ENCODE measurements at places on chromosomes 16 and 17.

- DNase-seq = no peak
These were observed 10.9 kb downstream of the DLX4 start for GRCh38 chr17:49979748-49980479.

GRCh38 chr16:65118871-65119270 is 3.0 kb downstream of the CDH11 start:
- no peak for DNase-seq

GRCh38 chr16:75152635-75153034 is 4.3 kb downstream of the ZFP1 start:
- no peak for DNase-seq

DNA sequence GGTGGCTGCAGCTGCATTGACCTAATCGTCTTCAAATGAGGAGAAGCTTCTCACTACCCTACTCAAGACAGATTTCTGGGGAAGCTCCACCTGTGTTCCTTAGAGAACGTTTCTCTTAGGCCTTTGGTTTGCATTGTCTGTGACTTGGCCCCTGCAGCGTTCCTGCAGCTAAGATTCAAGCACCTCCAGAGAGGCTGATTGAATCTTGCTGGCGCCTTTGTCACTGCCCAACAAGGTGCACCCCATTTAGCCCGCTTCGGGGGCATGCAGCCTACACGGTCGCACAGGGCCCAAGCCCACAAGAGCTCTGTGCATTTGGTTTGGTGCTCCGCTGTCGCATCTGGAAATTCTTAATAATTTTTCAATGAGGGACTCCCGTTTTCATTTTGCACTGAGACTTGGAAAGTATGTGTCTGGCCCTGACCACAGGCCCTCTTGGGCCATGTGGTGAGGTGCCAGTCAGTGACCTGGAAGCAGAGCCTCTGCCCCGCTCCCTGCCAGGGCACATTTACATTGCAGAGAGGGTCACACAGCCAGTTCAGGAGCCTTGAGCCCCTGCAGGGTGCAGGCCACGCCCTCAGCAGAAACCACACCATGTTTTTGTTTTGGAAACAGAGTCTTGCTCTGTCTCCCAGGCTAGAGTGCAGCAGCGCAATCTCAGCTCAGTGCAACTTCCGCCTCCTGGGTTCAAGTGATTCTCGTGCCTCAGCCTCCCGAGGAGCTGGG is 51.1 kb upstream of the CACNG5 start:
- DNase-seq = no peak

DNA sequence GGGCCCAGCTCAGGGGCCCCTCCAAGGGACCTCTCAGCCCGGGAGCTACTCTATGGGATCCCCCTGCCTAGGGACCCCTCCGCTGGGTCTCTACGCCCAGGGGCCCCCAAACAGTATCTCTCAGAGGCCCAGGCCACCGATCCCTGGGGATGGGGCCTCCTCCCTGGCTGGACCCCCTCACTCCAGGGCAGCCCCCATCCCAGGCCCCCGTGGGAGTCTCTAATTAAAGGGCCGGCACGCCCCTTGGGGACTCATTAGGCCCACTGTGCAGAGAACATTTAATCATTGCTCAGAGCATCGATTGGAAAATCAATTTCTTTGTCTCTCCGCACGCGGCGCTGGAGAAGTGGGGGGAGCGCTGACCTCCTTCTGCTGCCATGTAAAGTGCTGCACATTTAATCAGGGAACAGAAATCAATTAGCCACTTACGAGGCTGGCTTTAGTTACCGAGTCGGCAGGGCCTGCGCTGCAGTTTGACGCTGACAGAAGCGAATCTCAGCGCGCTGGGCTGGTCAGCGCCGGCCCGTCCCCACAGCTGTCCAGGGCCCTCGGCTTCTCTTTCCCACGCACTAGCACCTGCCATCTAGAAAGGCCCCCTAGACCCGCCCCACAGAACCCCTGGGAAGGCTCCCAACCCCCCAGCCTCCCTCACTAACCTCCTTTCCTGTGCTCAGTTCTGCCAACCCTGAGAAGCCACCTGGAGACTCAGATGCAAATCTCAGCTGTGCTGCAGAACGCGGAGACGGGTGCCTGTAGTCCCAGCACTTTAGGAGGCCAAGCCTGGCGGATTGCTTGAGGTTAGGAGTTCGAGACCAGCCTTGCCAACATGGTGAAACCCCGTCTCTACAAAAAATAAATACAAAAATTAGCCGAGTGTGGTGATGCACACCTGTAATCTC is 20.2 kb upstream of the C1QL1 start:
- DNase-seq = no peak

DNA sequence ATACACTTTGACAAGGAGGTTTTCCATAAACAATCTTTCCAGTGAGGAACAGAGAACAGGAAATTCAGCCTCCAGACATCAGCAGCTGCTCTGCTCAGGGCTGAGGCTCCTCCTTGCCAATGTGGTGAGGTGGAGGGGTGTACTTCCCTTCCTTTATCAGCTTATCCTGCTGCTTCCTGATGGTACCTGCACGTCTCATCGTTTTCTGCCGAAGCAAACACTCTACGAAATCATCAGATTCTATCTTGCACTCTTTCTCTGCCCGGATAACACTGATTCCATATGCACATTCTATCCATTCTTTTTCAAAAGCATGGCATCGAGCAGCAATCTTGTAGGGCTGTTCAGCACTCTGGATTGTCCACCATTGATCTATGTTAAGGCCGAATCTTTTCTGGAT is 15.4 kb upstream of the SEZ6 start:
- DNase-seq = no peak

DNA sequence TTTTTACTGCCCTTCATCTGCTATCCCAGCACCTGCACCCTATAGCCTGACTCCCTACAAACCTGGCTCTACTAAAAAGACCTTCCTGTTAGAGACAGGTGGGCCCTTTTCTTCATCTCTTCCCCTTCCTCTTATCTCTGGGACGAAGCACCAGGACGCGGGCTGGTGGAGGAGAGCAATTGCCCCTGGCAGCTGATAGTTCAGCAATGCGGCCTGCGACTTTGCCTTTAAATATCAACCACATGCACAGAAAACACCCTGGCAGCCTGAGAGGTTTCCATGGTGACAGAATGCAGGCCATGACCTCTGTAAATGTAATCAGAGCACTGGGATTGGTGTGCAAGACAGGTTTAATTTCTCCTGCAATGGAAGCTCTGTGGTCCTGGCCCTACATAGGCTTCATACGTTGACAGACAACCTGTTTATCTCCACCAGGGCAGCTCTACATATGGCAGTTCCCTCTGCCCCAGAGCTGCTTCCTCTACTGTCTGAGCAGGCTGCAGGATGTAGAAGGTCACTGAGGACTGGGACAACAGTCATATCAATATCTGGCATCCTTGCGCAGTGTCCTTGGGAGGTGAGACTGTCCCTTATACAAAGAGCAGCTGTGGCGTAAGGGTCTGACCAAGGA is 10.0 kb upstream of the SKAP1 start:
- DNase-seq = no peak

- no peak for DNase-seq
These were observed 802 bp upstream of the TOB1 start for GRCh38 chr17:50866950-50867362.

DNA sequence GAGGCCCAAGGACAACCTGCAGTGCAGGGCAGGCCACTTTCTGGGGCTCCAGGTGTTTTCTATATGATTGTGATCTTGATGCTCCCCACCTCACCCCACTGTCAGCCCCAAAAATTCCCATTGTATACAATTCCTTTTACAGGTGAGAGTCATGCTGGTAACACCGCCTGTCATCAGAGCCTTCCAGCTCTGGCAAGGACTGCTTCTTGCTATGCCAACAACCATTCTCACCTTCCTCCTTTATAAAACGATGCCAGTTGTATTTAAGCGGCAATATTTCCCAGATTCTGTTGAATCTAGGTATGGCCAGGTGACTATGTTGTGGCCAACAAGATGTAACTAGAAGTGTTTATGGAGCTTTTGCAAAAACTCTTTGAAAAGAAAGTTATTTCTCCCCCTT is 30.4 kb upstream of the CALB2 start:
- DNase-seq = no peak

- no peak for DNase-seq
These were observed 112.4 kb downstream of the FTO start for GRCh38 chr16:53816211-53816836.

GRCh38 chr16:80404847-80405246 is 135.9 kb upstream of the DYNLRB2 start:
- DNase-seq = no peak

DNA sequence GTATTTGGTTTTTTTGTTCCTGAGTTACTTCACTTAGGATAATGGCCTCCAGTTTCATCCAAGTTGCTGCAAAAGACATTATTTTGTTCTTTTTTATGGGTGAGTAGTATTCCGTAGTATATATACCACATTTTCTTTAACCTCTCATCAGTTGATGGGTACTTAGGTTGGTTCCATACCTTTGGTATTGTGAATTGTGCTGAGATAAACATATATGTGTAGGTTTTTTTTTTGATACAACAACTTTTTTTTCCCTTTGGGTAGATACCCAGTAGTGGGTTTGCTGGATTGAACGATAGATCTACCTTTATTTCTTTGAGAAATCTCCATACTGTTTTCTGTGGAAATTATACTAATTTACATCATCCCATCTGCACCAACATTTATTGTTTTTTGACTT is 6.8 kb downstream of the EFCAB13 start:
- no peak for DNase-seq

- no peak for DNase-seq
These were observed 16.8 kb downstream of the HIC1 start for GRCh38 chr17:2071455-2072281.

GRCh38 chr16:54928411-54929089 is 2.1 kb upstream of the IRX5 start:
- no peak for DNase-seq

- no peak for DNase-seq
These were observed 143.3 kb downstream of the AATF start for GRCh38 chr17:37092071-37092470.

- DNase-seq = peak; percentile 68
These were observed 1.9 kb downstream of the PMP22 start for GRCh38 chr17:15263206-15263579.

- DNase-seq = no peak
These were observed 119.2 kb upstream of the CCL2 start for GRCh38 chr17:34135841-34136240.

DNA sequence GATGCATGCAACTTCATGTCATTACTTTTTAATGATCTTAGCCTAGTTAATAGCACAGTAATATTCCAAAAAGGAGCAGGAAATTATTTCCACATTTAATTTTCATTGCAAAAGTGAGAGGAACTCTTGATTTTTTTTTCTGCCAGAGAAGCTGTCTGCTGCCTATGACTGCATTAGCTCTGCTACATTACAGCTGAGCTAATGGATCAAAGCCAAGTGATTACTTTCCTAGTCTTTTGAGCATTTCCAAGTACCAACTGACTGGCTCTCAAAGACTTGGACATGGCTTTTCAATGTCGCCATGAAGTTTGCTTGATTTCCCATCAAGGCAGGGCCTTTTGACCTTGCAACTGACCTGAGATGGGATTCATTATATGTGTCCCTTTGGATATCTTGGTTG is 356.6 kb upstream of the XYLT1 start:
- no peak for DNase-seq

- peak; percentile 29 for DNase-seq
These were observed 67.5 kb downstream of the GNAO1 start for GRCh38 chr16:56258508-56259424.

DNA sequence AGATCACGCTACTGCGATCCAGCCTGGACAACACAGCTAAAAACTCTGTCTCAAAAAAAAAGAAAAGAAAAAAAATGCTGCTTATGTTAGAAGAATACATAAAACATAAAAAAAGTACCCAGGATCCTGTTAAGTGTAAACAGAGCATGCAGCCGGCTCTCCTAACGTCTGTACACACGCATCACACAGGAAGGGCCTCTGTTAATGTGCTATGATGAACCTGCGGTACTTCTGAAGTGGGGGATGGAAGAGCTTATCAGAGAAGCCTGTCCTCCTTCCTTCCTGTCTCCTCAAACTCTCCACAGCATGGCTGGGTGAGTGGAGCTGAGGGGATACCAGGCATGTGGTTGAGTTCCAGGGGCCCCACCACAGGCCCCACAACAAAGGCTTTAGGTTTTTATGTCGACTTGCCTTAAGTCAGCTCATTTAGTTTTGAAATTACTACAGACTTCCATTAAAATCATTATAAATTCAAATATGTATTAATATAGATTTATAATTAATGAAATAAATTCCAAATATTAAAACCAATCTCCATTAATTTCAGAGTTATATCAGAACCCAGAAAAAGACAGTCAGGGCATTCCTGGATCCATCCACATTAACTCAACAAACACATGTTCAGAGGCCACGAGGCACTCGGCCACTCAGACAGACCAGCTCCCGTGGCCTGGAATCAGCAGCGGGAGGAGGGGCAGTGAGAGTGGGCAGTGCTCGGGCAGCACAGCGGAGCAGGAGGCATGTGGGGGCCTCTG is 11.7 kb downstream of the CCDC57 start:
- DNase-seq = no peak

GRCh38 chr17:29746669-29747068 is 124.0 kb upstream of the CORO6 start:
- no peak for DNase-seq

DNA sequence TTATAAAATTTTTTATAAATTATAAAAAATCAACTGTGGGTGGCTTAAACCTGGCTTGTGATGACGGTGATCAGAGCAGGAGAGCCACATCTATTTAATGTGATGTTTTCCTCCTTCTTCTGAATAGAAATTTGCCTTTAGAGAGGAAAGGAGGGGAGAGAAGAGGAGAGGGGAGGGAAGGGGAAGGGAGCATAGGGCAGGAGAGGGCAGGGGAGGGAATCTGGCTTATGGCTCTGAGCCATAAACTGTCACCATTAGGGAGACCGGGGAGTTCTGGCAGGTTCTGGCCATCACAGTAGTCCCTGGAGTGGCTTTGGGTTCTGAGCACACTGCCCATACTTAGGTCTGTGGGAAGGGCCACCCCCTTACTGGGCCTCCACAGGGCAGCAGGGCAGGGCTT is 167.8 kb downstream of the ENGASE start:
- no peak for DNase-seq

DNA sequence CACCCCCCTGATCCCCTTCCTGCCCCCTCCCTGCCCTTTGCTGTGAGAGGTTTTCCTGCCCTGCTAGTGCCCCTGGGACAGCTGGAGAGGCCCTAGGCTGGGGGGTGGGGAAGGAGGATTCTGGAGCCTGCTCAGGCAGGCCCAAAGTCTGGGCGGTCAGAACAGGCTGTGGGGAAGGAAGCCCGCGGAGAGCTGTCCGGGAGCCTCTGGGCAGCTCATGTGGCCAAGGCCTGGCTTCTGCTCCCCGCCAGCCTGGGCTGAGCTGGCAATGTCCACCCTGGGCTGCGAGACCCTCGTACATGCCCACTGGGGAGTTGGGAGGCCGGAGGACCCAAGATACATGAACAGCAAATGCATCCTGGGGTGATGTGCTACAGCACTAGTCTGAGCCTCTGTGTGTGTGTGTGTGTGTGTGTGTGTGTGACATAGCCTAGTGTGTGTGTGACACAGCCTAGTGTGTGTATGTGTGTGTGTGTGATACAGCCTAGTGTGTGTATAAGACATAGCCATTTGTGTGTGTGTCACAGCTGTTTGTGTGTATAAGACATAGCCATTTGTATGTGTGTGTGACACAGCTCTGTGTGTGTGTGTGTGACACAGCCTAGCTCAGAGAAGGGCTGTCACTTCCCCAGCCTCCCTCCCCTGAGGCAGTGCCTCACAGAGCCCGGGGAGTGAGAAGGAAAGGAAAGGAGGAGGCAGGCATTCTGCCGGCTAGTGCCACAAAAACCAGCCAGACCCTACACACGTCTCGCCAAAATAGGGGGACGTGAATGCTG is 201.4 kb upstream of the CIBAR2 start:
- DNase-seq = no peak
